ENCODE measurements at places on chromosomes 2 and 18. TPM values are rescaled to one million over a fixed set of nuclear protein-coding genes. Genes with fewer than 3 reads are reported as not detected.

The FLACC1 gene
- total RNA-seq, result 0.18 TPM

The ASB18 gene
- not detected for total RNA-seq

The CHCHD5 gene
- 65.0 TPM for total RNA-seq

The HEATR5B gene
- 7.3 TPM for total RNA-seq

The HNMT gene
- total RNA-seq, result 0.53 TPM

The MSTN gene
- not detected for total RNA-seq

The DYSF gene
- total RNA-seq, result 0.50 TPM

The PLEKHB2 gene
- total RNA-seq, result 80.4 TPM

The GALR1 gene
- not detected for total RNA-seq

The GPR45 gene
- total RNA-seq, result not detected

The MEP1B gene
- total RNA-seq, result 0.07 TPM

The DIS3L2 gene
- total RNA-seq, result 13.9 TPM

The SCRN3 gene
- 16.2 TPM for total RNA-seq

The TUBA4B gene
- total RNA-seq, result 0.35 TPM

The CRYGC gene
- not detected for total RNA-seq

The CNTNAP5 gene
- not detected for total RNA-seq

The ALPG gene
- 0.15 TPM for total RNA-seq

The NOSTRIN gene
- 2.1 TPM for total RNA-seq

The CYB5A gene
- 118 TPM for total RNA-seq

The UBE2F gene
- total RNA-seq, result 54.0 TPM

The GKN2 gene
- 2.4 TPM for total RNA-seq

The IL36A gene
- total RNA-seq, result not detected

The INHA gene
- 0.35 TPM for total RNA-seq
